CD8-positive, alpha-beta memory T cell (primary cell): ENCODE measurements at places on chromosomes 11 and 22. TPM values are rescaled to one million over a fixed set of nuclear protein-coding genes. Genes with fewer than 3 reads are reported as not detected.

- peak; percentile 63 for DNase-seq
These were observed 606 bp downstream of the RASSF7 start for GRCh38 chr11:561148-562003.

DNA sequence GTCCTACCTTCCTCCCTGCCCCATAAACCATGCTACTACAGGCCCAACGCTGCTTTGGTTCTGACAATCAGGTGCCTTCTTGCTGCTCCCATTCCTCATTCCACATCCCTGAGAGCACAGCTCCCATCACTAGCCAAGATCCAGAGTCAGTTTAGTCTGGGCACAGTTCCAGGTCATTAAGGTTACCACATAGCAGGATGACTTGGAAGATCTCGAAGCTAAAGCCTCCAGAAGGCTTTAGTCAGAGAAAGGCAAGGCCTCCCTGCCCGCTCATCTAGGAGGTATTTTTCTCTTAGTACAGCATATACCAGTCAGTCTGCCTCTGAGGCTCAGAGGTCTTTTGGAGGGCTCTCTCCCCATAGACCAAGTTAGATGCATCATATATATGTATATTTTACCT lies 30.3 kb downstream of the TRIM66 start:
- DNase-seq = no peak

- peak; percentile 24 for DNase-seq
These were observed at the start of gene GAS2L1 for GRCh38 chr22:29306175-29306834. Gene GAS2L1, plus strand, starts transcription at chr22:29306650. Its CDS starts 1,456 bp downstream, at chr22:29308106.

The OR52N4 gene
- total RNA-seq = 0.22 TPM

- DNase-seq = no peak
These were observed 28.4 kb upstream of the SLN start for GRCh38 chr11:107740271-107740670.

The FUT4 gene
- 7.6 TPM for total RNA-seq

GRCh38 chr22:41541484-41541883 lies 2.8 kb downstream of the POLR3H start:
- DNase-seq = no peak

DNA sequence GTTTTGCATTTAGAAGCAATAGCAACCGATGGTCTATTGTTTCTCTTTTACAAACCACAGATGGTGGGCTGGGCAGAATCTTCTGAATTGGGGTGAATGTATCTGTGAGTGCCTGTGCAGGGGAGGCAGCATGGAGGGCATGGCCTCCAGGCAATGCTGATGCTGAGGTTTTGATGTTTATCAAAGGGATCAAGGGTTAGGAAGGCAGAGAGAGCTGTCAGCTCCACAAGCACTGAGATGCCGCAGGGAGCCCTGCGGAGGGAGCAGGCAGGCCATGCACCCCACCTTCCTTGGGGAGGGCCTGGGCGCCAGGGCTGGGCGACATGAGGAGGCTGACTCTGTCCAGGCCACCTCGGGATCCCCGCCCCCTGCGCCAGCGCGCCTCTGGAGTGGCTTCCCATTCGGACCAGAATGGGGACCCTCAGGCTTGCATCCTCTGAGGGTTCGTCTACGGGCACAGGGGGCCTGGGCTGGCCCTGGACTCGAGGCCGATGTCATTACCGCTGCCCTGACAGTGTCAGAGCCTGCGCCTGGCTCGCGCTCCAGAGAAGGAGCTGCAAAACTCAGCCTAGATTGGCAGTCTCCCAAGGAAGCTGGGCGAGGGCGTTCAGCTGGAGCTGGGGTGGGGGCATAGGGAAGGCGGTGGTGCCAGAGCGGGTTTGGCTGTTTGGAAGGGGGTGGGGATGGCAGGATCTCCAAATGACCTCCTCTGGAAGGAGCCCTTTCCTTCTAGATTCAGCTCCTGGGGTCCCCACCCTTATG lies 13.9 kb upstream of the TH start:
- no peak for DNase-seq

DNA sequence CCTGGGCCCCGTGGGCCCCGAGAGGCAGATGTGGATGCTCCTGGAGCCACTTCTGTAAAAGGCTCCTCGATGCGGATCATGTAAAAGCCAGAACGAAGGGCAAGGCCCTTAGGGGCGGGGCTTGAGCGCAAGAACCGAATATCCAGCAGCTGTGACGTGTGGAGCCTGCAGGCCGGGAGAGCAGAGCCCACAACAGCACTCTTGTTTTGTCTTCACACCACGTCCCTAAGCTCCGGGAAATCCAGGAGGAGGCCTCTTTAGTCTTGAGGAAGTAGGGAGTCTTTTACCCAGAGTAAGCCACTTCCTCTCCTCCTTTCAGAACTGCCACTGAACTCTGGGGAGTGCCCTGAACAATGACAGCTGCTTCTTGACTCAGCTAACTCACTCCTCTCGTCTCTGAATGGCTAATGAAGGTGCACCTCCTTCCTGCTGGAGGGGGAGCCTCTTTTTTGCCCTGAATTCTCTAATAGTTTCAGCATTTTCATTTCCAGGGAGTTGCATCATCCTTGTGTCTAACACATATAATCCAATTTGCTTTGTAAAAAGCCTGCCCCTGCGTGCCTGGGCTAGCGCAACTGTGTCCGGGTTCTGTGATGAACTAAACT lies 12.5 kb downstream of the L3MBTL2 start:
- DNase-seq = no peak

The HBG2 gene
- not detected for total RNA-seq

The APBB1 gene
- 41.7 TPM for total RNA-seq

- no peak for DNase-seq
These were observed 503.8 kb upstream of the CCDC179 start for GRCh38 chr11:23364076-23364475.

DNA sequence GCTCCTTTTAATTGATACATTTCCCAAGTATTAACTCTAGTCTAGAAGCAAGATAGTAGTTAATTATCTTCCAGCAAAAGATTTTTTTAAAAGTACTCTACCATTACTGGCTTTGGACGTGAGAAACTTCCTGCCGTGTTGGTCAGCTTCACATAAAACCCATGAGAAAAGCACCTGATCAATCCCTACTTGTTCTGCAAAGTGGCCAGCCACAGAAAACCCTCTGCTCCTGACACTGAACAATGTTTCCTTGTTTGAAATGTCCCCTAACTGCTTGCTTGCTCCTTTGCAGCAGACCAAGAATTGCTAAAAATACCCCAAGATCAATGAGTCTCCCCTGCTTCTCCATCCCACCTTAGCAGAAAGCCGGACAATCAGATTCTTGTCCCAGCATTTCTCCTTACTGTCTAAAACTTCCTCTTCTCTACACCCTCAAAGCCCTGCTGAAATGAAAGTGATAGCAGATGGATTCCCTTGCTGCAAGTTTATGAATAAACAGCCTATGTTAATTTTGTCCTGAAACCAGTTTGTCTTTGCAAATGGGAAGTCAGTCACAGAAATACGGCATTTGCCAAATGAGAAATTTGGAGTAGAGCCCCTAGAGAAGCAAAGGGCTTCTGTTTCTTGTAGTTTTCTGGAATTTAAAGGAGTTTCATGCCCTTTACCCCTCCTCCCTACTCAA lies 207.1 kb upstream of the ARHGAP20 start:
- no peak for DNase-seq

DNA sequence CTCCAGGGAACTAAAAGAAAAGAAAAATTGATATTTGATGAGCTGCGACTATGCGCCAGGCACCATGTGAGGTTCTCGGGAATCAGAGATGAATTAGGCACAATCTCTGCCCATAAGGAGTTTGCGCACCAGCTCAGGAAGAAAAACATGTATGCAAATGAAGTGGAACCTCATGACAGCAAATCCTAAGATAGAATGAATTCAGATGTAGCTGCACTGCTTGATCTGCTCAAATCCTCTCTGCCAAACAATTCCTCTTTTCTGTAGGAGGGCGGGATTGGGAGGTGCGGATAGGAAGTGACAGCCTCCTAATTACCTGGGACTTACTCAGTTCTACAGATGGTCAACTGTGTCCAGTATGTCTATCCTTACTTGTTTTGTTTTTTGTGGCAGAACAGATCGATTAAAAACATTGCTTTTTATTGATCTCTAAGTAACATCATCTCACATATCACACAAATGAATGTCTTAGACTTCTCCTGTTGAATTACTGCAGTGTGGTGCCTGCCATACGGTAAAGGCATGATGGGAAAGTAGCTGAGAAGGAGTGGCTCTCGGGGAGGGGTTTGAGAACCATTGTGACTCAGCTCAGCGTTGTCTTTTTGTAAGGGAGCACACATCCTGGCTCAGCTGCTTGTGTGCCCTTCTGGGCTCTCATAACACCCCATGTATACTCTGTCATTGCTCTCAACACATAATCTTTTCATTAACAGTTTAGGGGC lies 13.9 kb downstream of the CRTAM start:
- DNase-seq = no peak

GRCh38 chr22:44625421-44625760 lies 76.6 kb upstream of the PRR5 start:
- no peak for DNase-seq

The MS4A13 gene
- not detected for total RNA-seq

DNA sequence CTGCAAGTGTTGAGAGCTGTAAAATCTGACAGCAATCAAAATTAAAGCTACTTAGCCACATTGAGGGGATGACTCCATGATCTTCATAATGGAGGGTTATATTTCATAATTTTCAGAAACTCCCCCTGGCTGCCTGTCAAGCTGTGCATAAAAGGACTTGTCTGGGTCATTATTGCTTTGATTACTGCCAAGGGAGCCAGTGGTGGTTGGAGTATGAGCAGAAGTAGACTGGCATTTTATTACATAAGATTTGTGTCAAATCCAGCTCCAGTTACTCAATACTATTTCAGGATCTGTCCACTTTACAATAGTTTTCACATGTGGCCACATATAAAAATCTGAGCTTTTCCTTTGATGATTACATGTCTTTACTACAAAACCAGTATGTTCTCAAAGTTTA lies 108.9 kb upstream of the SLC5A12 start:
- DNase-seq = no peak

- DNase-seq = no peak
These were observed at the start of gene SLC25A18 for GRCh38 chr22:17562906-17563870. Gene SLC25A18, plus strand, starts transcription at chr22:17563498. Its CDS starts 16,447 bp downstream, at chr22:17579945.

GRCh38 chr11:118238929-118239328 lies 13.2 kb downstream of the MPZL3 start:
- no peak for DNase-seq

GRCh38 chr11:15673408-15673831 lies 558.7 kb downstream of the INSC start:
- DNase-seq = no peak

The RASGRP2 gene
- total RNA-seq = 30.2 TPM

The ANKK1 gene
- 0.42 TPM for total RNA-seq

The PLAAT2 gene
- total RNA-seq = 0.31 TPM

The FJX1 gene
- 0.26 TPM for total RNA-seq

- no peak for DNase-seq
These were observed 114.0 kb downstream of the ABTB2 start for GRCh38 chr11:34243600-34244464.

The PGM2L1 gene
- total RNA-seq = 9.6 TPM

The GSTT2B gene
- total RNA-seq = not detected

DNA sequence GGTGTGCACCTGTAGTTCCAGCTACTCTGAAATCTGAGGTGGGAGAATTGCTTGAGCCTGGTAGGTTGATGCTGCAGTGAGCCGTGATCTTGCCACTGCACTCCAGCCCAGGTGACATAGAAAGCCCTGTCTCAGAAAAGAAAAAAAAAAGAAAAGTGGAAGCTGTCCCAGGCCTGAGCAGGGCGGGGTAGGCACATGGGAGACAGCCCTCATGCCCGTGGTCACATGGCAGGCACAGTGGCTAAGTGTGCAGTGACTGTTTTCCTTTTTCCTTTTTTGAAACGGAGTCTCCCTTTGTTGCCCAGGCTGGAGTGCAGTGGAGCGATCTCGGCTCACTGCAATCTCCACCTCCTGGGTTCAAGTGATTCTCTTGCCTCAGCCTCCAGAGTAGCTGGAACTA lies 7.8 kb downstream of the OTUB1 start:
- no peak for DNase-seq

GRCh38 chr22:48718818-48719500 lies 1108.7 kb downstream of the BRD1 start:
- no peak for DNase-seq

The LRRC4C gene
- total RNA-seq = not detected

- no peak for DNase-seq
These were observed 10.5 kb downstream of the CHST1 start for GRCh38 chr11:45655012-45655283.

DNA sequence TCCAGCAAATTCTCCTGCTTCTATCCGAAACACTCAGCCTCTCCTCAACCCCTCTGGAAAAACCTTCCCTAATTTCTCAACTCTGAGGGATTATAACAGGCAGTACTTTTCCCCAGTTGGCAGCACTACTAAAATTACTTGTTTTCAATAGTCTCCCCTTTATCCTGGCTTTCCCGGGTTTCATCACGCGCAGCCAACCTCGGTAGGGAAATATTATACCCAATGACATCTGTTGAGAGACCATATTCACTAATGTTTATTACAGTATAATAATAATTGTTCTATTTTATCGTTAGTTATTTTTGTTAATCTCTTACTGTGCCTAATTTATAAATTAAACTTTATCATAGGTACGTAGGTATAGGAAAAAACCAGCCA lies 330 bp upstream of the POLD3 start:
- no peak for DNase-seq

- no peak for DNase-seq
These were observed 34.1 kb downstream of the SBF1 start for GRCh38 chr22:50440544-50441249.

GRCh38 chr11:61776561-61777075 lies 15.8 kb downstream of the TMEM258 start:
- peak; percentile 63 for DNase-seq

GRCh38 chr11:2085251-2086066 lies 53.7 kb downstream of the IGF2 start:
- no peak for DNase-seq

The BRSK2 gene
- 0.35 TPM for total RNA-seq

The KRTAP5-9 gene
- not detected for total RNA-seq

- no peak for DNase-seq
These were observed 9.7 kb upstream of the LRRC10B start for GRCh38 chr11:61498767-61499341.

The VPS51 gene
- 120 TPM for total RNA-seq

DNA sequence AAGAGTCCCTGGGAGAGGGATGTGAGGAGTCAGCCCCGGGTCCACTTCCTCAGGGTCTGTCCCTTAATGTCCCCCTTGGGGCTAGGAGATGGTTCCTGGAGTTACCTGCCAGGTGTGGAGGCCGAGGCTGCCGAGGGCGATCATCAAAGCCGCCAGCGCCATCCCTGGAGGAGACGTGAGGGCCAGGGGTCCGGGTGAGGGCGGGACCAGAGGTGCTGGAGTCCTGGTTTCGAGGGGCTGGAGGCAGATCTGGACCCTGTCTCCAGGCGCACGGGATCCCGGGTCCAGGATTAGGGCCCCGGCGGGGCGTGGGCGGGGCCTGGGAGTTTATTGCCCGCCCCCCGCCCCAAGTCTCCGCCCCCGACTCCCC lies at the start of gene ART5:
Gene ART5, minus strand, starts transcription at position 292 of the 370 bp plus-strand sequence. Its CDS starts 130 bp downstream, at position 162.
- DNase-seq = no peak

DNA sequence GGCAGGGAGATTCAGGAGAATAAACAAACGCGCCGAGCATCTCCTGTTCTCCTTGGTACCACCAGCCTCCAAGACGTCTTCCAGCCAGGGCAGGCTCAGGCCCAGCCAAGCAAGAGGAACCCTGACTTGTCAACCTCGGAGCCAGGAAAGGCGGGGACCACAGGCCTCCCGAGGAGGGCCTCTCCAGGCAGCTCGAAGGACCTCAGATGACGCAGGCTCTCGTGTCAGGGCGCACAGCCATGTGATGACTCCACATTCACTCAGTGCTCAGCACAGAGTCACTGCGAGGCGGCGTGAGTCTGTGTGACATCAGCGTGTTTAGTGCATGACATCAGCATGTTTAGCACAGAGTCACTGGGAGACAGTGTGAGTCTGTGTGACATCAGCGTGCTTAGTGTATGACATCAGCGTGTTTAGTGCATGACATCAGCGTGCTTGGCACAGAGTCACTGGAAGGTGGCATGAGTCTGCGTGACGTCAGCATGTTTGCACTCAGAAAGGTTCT lies 241.4 kb downstream of the BRD1 start:
- DNase-seq = no peak

The SVIP gene
- 74.7 TPM for total RNA-seq
